ENCODE measurements at places on chromosomes 1 and 21. TPM values are rescaled to one million over a fixed set of nuclear protein-coding genes. Genes with fewer than 3 reads are reported as not detected.

TLCD4 gene
- 7.8 TPM for total RNA-seq

FMO4 gene
- total RNA-seq = 1.9 TPM

TFF3 gene
- not detected for total RNA-seq

ARHGAP30 gene
- total RNA-seq = 0.31 TPM

SFN gene
- total RNA-seq = 0.63 TPM

OR6K2 gene
- total RNA-seq = not detected

TMEM50A gene
- 99.5 TPM for total RNA-seq

ADORA1 gene
- total RNA-seq = 21.9 TPM

INKA2 gene
- total RNA-seq = 2.8 TPM

SH2D1B gene
- total RNA-seq = not detected

LRRC38 gene
- not detected for total RNA-seq

MROH9 gene
- total RNA-seq = not detected

VASH2 gene
- total RNA-seq = 80.4 TPM

TEDDM1 gene
- not detected for total RNA-seq

SLC44A3 gene
- total RNA-seq = 2.2 TPM

GCSAML gene
- 0.31 TPM for total RNA-seq

ZFP69B gene
- 23.8 TPM for total RNA-seq

All from parietal lobe (tissue), 2 donors.